ENCODE measurements at places on chromosomes 16 and 17.

DNA sequence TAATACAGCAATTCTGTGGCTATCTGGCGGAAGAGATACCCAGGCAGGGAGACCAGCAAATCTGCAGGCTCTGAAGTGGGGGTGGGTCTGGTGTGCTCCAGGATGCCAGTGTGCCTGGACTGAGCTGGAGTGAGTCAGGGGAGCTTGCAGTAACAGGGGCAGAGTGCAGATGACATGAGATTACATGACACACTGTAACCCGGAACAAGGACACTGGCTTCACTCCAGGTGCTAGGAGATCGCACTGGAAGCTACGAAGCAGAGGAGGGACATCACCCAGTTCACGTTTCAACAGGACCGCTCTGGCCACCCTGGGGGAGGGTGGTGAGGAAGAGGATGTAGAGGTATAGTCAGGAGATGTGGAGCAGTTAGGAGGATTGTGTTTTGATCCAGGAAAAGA, 475.6 kb downstream of the CDH13 start:
- DNase-seq, result no peak

DNA sequence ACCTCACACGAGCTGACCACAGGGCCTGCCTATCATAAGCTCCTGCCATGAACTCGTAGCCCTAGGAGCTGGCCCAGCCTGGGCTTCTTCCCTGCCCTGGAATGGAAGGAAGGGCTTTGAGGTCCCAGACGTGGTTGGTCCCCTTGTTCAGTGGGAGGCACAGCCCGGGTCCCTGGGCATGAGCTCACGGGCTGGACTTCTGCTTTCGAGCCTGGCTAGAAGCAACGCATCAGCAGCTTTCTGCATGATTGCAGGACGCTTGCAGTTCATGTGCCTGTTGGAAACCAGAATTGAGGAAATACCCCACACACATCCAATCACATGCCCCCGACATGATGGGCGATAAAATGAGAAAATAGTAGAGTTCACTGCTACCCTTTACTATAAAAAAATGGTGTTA, 293.3 kb downstream of the MAF start:
- DNase-seq, result no peak

GRCh38 chr17:76820039-76820438, 48.2 kb upstream of the MGAT5B start:
- DNase-seq, result no peak

- peak; percentile 58 for DNase-seq
These were observed 14.3 kb upstream of the DYNLRB2 start for GRCh38 chr16:80526418-80527061.

DNA sequence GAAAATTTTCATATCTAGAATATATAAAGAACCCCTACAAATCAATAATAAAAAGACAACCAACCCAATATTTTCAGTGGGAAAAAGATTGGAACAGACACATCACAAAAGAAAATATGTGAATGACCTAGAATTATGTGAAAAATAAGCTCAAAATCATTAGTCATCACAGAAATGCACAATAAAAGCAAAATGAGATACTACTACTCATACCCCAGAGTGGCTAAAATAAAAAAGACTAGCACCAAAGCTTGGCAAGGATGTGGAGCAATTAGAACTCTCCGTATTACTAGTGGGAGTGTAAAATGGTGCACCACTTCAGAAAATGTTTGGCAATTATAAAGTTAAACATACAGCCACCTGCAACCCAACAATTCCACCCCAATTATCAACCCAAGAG, 48.0 kb upstream of the CDH5 start:
- DNase-seq, result no peak

GRCh38 chr16:86614699-86615098, 36.4 kb downstream of the FOXL1 start:
- DNase-seq, result no peak

GRCh38 chr16:31298340-31298739, 38.6 kb downstream of the ITGAM start:
- DNase-seq, result no peak

DNA sequence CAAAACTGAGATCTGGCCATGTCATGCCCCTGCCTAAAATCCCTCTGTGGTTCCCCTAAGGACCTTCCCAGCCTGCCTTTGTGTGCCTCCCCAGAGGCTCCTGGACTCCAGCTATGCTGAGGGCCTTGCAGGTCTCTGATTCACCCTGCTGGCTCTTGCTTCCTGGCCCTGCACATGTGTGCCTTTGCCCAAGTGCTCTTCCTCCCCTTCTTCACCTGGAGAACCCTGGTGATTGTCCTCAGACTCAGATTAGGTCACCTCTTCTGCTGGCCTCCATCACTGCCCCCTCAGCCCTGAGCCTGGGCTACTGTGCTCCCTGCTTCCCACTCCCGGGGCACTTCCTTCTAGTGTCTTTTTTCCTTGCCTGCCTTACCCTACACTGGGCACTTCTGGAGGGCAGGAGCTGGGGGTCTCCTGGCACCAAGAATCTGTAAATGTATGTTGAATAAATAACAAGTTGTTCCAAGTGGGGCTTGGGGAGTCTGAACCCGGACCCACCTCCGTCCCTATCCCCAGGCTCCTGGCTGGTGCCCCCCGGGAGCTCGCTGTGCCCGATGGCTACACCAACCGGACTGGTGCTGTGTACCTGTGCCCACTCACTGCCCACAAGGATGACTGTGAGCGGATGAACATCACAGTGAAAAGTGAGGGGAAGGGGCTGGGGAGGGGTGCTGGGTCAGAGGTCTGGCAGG, 7.8 kb downstream of the ITGA3 start:
- DNase-seq, result no peak

DNA sequence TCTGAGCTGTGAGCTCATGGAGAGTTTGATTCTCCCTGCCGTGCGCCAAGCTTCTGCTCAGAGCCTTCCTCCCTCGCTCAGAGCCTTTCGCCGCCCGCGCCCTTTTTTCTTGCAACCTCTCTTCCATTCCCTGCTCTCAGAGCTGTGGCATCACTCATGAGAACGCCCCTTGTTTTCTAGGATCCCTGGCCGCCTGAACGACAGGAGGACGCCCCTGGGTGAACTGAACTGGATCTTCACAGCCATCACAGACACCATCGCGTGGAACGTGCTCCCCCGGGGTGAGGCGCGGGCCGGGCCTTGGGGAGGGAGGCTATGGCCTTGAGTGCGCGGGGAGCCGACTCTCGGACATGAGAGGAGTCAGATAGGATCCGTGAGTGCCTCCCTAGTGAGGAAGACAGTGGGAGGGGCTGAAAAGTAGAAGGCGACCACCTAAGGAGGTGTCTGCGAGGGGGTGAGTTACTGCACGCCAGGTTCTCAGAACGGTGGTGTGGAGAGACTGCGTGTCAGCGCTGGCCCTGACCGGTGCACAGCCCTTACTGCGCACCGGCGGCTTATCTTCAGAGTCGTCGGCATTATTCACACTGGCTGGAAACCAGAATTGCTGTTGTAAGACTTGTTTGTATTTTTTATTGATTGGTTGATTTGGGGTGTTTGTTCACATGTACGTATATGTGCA, 169.5 kb upstream of the CHMP6 start:
- no peak for DNase-seq

DNA sequence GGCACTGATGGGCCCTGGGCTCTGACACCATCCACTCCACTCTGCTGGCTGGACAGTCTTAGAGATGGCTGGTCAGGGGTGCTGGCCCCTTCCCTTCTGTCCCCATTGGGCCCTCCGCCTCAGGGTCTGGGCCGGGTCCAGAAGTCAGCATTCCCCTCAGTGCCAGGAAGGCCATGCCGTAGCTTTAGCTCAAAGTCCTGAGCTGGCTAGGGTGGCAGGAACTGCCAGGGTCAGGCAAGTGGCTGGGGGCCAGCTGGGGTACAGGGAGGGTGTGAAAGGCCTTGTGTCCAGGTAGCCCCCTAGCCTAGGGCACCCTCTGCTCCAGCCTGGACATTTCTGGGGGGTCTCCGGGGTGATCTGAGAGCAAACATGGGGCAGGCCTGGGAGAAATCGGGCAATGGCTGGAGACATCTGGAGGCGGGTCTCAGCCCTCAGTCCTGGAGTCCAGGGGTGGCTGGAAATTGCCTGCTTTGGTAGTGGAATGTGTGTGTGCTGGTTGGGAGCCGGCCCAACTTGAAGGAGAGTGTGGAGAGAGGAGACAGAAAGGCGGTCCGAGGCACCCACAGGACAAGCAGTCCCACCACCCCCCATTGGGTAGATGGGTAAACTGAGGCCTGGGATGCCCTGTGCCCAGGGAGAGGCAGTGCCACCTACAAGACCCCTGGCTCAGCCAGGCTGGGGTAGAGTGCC, 32.5 kb downstream of the TPSG1 start:
- no peak for DNase-seq

- no peak for DNase-seq
These were observed 9.9 kb upstream of the TMEM114 start for GRCh38 chr16:8600144-8600775.

GRCh38 chr16:24729951-24730815, 732 bp downstream of the TNRC6A start:
- DNase-seq, result no peak

DNA sequence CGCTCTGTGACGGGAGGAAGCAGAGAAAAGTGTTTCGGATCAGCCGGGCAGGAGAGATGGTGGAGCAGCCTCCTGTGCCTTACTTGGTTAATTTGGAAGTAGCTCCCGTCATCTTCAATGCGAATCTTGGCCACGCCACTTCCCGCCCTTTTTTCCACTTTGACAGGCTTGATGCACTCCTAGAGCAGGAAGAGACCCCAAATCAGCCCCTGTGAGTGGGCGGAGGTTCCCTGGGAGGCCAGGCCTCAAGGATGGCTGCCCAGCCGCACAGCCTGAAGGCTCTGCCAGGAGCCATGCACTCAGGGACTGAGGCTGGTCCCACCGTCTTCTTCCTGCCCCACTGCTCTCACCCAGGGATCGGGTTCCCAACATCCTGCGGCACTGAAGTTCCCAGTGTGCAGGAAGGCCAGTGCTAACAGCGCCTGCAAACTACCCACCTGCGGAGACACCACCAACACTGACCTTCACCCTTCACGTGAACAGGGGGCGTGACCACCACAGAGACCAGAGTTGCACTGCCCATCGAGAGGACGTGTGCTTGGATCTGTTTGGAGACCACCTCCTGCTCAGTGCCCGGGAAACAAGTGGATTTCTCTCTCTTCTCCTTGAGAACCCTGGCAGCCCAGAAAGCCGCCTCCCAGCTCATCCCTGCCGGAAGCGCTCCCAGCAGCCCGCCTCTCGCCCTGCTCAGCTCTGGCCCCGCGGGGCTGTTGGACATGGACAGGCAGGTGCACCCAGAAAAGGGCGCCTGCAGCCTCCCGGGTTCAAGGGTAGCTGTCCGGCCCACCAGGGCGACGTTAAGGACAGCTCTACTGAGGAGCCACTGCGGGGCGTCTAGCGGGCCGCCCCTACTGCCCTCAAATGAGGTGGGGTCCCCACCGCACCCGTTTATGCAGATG, 988 bp downstream of the CIAO3 start:
- no peak for DNase-seq

DNA sequence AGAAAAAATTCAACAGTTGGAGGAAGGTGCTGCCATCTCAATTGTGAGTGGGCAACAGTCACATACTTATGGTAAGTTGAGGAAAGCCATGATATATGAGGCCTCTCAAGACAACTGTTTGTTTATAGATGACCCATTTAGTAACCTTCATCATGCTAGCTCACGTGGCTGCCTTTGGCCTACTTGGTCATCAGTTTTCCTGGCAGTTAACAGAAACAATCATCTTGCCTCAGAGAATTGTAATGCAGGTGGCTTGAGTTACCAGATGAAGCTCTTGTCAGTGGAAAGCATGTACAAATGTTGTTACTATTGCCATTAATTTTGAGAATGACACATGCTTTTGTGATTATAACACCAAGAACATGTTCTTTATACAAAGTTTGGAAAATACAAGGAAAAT, 14.7 kb downstream of the TPPP3 start:
- DNase-seq, result no peak

GRCh38 chr16:4011940-4012629, 104.2 kb downstream of the ADCY9 start:
- DNase-seq, result no peak

DNA sequence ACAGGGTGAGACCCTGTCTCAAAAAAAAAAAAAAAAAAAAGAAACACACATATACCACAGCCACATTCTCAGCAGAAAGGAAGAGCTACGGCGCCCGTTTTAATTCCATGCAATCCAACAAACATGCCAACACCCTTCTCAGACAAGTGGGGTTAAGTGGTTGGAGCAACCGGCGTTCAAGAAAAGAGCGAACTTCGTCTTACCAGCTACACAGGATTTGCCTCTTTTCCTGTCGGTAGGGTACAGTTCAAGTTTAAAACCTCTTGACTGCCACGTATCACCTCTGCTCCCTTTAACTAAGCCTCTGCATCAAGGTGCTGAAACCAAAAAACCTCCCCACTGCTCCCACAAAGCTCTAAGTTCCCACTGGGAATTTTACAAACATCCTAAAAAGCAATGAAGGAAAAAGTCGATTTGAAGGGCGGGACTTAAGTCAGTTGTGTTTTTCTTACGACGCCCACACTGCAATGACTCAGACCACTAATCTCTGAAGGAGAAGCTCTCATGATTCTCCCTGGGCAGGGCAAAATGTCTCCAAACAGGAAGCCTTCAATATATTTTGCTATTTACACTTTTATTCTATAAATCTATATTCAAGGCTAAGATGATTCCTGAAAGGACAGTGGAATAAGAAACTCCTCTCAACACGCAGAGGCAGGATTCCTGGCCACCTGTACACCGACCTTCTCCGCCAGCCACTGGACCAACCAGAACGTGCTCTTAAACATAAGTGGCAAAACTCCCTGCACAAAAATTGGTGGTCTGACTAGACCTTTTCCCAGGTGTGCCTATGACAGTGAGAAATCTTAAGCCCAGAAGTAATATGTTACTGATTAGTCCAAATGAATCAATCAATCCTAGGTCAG, 18.8 kb downstream of the SRP68 start:
- no peak for DNase-seq

Measured in nucleus accumbens (tissue), 56 donors.